ENCODE measurements at places on chromosomes 3 and 15. TPM values are rescaled to one million over a fixed set of nuclear protein-coding genes. Genes with fewer than 3 reads are reported as not detected.

Gene DUOXA2
- total RNA-seq, result not detected

DNA sequence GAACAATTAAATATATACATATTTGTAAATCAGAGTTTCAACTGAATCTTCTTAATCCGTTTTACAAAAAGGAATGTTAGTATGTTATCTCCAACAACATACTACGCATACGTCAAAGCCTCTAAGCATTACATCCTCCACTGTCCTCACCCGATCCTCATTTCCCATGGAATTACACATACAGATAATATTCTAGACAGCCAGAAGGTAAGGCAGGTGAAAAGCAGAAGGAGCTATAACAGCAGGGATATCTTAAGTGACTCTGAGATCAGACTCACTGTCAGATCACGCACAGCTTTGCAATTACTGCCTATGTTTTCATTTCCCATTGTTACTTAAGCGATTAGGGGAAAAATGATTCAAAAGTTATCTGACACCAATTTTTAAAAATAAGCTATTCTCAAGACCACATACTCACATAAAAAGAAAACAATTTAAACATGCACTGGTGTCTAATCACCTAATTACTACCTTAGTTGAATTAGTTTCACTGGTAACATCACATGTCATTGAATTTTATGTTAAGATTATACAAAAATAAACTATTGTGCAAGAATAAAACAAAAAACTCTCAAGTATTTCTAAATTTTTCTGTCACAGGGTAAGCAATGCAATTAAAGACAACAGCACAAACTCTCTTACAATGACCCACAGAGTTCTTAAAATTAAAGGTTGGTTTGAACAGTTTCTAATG lies 92.8 kb downstream of the TBL1XR1 start:
- DNase-seq, result no peak
- peaks cover 6% of the 10 kb centered on the region for H3K4me1 ChIP-seq
- H3K4me3 ChIP-seq, result no peak overlapping the region
- H3K27me3 ChIP-seq, result no peaks in the 10 kb centered on the region
- H3K36me3 ChIP-seq, result no peaks in the 10 kb centered on the region

DNA sequence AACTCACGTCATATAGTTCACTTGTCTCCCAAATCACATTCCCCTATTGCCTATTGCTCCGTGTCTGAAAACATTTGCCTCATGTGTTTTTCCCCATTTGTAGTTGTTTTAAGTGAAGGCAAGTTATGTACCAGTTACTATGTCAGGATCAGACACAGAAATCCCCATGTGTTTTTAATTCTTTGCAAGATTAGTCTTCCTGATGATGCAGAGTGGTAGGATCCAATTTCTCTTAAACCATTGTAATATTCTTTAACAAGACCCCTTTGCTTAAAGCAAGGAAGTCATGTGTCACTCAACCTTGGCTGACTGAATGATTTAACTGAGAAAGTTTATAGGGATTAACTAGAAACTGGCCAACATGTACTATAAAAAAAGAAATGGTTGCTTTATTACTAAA lies 164.4 kb downstream of the OPA1 start:
- no peaks in the 10 kb centered on the region for H3K4me1 ChIP-seq
- no peak for DNase-seq
- no peak overlapping the region for H3K4me3 ChIP-seq
- H3K27ac ChIP-seq, result no peak overlapping the region
- H3K27me3 ChIP-seq, result no peaks in the 10 kb centered on the region

DNA sequence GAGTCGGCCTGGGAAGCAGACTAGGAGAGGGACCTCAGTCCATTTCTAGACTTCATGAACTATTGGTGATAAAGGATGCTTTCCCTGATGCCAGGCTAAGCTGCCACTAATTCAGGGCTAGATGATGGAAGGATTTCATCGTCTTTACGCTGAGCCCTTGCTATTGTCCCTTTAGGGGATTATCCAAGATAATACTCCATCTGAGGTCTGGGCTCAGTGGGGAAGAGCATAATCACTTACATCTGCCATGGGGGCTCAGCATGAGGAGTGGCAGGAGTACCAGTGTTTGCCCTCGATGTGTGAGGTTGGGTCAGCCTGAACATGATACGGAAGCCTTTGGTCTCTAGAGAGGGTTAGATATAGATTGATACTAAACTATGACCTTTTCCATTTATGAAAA lies 47.3 kb downstream of the PTPRG start:
- no peak overlapping the region for H3K4me3 ChIP-seq
- H3K4me1 ChIP-seq, result no peaks in the 10 kb centered on the region
- no peaks in the 10 kb centered on the region for H3K27me3 ChIP-seq
- no peaks in the 10 kb centered on the region for H3K36me3 ChIP-seq
- no peak for DNase-seq
- H3K27ac ChIP-seq, result no peak overlapping the region

DNA sequence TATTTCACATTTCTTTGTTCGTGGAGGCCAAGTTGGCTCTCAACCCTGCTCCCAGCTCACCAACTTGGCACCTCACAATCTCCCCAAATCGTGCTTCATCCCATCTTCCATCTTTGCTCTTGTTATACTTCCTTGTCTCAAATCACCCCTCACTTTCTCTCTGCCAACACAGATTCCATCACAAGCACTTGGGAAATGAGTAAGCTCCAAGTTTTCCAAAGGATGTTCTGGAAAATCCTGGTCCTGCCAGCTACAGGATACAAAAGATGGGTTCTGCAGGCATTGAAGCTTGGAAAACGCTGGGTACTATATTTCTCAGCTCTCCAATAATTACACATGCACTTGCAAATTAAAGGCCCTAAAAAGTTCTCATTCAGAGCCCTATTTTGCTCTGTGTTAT lies 4.1 kb upstream of the TM4SF4 start:
- H3K27me3 ChIP-seq, result no peaks in the 10 kb centered on the region
- no peak overlapping the region for H3K27ac ChIP-seq
- DNase-seq, result no peak
